ENCODE measurements at places on chromosomes 2 and 18.

- no peak for DNase-seq
These were observed 522.1 kb upstream of the RAB6C start for GRCh38 chr2:129457277-129457818.

DNA sequence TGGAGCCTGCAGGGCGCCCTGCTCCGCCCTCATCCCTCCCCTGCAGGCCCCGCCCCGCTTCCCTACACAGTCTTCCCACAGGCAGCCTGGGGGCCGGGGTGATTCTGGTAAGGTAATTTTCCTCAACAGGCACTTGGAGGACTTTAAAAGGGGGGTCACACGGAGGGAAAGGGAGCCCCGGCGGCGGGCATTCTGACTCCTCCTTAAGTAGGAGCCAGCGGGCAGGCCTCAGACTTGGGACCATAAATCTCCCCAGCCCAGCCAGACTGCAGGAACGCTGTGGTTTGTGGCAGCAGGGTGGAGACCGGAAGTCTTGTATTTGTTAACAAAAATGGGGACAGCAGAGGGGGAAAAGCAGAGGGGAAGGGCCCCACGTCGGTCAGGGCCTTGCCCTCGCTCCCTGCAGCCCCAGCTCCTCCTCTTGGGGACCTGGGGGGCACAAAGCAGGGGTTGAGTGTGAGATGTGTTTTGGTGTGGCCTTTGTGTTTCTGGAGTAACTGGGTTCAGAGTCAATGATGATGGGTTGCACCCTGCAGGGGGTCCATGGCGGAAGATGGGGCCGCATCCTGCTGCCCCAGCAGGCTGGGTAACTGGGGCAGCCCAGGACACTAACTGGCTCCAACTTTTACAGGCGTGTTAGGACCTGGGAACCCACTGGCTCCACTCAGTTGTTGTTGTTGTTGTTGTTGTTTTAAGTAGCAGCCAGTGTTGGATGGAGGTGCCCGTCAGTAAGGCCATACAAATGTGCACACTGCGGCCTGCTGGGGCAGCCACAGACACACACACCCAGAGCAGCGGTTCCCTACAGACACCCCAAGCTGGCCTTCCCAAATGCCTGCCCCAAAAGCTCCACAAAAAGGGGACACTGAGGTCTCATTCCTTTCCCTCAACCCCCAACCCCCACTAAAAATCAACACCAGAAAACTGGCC lies 27.7 kb downstream of the SMAD7 start:
- no peak for DNase-seq

DNA sequence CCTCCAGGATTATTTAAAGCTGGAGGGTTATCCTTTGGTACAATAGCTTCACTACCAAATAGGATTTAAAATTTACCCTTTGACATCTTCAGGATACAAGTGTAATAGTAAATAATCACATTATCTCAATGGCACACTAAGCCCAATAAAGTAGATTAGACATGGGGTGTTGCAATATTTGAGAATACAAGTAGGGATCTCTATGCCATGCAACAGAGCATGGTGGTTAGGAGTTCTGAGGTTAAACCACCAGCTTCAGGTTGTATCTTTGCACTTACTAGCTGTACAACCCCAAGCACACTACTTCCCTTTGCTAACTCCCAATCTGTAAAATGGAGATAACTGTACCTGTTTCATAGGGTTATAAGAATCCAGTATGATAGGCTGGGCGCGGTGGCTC lies 6.2 kb downstream of the MBD2 start:
- no peak for DNase-seq

DNA sequence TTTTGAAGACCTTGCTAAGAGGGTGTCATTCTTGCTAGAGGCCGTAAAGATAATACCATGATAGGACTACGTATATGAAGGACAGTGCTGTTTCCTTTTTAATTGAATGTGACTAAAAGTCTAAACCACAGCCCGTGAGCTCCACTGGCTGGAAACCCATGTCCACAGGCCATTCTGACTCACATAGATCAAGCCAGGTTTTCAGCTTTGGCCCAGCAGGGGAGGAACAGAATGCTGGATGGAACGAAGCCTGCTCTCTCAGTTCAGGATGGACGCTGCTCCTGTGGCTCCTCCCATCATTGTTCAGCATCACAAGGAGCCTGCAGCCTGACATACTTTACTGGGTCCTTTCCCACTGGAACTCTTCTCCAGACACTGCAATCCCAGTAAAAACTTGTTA lies 47.6 kb downstream of the ALPK2 start:
- no peak for DNase-seq

DNA sequence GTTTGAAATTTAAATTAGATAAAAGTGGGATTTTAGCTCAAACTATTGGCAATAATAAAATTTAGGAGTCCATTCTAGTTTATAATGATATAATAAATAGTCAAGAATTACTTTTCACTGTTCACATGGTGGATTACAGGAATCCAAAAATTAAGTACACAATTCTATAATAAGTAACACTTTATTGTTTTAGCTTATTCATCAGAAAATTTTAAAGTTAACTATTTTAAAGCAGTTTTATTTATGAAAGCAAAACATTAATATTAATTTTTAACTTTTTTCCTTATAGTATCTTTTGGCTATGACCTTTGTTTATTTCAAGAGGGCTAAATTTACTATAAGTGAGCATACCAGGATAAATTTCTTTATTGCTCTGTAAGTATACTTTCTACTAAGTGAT lies 11.4 kb downstream of the SPDYA start:
- no peak for DNase-seq

DNA sequence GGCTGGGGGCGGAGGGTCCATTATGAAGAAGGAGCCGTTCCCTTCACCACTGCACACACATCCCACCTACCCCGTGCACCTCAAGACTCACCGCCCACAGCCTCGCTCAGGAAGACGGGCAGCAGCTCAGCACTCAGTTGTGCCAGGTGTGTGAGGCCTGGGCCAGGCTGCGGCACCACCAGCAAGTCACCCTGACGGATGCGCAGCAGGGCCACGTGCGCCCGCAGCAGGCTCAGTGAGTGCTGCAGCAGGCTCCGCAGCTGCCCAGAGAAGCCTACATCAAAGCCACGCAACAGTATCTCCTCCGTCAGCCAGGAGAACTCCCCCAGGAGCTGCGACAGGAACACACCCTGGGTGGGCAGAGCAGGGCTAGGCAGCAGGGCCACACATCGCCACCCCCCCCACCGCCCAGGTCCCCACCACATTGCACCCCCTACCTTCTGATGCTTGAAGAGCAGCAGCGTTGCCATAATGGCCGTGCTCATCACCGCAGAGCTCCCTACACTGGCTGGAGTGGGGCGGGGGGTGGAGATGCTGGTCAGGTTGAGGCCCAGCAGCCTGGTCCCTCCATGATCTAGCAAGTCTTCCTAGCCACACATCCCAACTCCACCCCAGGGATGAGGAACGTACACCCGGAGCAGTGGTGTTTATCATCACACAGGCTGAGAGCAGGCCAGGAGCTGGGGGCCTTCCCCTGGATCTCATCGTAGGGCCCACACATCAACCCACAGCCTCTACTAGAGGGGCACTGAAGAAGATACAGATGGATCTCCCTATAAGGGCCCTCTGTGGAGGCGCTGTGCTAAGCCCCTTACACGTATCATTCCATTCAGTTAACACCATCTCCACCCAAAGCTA lies 10.2 kb downstream of the GPAT2 start:
- DNase-seq, result no peak

DNA sequence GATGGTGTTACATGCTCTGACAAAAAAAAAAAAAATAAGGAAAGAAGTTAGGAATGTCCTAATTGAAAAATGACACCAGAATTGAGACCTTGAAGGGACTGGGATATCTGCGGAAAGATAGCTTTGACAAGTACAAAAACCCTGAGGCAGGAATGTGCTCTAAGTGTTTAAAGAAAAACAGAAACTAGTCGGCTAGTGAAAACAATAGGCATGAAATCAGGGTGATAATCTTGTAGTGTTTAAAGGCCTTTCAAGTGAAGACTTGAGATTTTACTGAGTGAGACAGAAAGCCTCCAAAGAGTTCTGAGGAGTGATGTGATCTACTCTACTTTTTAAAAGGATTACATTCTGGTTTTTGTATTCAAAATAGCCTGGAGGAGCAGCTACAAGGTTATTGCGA lies 107.4 kb downstream of the COBLL1 start:
- no peak for DNase-seq

DNA sequence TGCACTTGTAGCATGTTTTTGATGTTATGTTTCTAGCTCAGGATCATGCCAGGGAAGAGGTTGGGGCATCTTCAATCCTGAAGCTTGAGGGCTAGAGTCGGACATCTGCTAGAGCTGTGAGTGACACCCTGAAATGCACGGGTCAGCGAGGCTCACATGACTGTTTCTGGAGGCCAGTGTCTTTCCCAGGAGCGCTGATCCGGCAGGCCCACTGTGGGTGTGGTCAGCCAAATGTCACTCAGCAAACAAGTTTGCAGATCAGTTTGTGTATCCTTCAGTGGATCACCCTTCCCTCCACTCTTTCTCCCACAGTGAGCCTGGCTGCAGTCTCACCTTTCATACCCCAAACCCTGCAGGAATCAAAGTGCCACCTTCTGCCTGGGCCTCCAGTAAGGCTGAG lies 23.0 kb upstream of the ARHGEF4 start:
- no peak for DNase-seq

DNA sequence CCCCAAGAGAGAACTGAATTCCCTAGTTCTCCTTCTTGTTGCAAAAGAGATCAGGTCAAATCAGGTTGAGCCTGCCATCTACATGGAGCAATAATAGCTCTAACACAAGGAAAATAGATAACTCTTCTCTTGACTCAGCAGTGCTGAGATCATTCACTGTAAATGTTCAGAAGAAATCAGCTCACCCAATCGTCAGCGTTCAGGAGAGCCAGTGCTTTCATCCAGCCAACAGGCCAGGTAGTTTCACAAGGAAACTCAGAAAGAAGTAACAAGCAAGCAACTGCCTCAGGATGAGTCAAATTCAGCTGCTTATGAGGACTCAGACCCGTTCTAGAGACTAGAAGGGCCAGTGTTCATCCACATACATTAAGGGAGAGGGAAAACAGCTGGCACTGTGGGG lies 5.9 kb downstream of the LMAN2L start:
- no peak for DNase-seq

- DNase-seq, result no peak
These were observed 187.7 kb downstream of the IRS1 start for GRCh38 chr2:226611944-226612318.

DNA sequence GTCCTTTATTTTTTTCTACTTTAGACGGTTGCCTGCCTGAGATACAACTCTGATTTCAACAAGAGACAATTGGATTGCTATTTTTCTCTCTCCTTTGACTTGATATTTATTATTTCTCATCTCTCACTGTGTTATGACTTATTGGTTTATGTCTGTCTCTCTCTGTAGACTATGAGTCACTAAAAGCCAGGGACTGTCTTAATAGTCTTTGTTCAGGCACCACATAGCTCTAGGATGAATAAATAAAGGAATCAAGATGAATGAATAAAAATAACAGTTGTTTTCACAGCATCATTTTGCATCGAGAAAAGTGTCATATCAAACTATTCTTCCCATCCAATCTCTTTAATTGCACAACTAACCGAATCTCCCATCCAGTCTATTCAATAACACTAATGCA lies 31.4 kb upstream of the CD28 start:
- DNase-seq, result no peak

DNA sequence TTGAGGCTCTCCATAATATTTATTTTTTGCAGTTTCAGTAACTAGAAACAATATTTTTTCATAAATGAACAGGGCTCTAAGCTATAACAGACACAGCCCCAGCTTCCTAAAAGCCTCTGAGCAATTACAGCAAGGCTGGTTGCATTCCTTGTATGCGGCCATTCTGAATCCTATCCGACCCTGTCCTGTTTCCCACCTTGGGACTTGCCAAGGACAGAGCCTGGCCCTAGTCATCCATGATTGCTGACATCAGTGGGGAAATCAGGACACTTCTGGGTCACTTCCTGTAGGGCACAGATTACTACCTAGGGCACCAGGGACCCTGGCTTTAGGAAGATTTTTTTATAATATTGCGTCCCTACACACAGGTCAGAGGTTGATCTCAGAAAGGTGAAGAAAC lies 5.5 kb downstream of the TMEM177 start:
- DNase-seq, result no peak

GRCh38 chr2:233758849-233759248 lies 1.2 kb upstream of the UGT1A1 start:
- DNase-seq, result no peak

DNA sequence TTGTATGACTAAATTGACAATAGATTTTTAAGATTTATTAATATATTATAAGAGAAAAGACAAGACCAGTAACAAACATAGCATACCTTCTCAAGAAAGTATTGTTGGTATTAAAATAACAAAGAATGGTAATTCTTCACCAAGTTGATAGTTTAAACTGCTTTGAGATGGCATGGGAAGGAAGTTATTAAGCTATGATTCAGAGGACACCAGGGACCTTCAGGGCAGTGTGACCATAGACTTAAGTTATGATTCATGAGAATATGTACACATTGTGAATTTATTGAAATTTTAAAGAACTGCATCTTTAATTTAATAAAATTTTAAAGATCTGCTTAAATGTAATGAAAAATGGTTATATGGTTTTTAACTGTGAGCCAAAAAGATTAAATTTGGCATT lies 205.7 kb downstream of the DSEL start:
- DNase-seq, result no peak

GRCh38 chr2:3406501-3406900 lies 27.0 kb downstream of the TRAPPC12 start:
- no peak for DNase-seq

DNA sequence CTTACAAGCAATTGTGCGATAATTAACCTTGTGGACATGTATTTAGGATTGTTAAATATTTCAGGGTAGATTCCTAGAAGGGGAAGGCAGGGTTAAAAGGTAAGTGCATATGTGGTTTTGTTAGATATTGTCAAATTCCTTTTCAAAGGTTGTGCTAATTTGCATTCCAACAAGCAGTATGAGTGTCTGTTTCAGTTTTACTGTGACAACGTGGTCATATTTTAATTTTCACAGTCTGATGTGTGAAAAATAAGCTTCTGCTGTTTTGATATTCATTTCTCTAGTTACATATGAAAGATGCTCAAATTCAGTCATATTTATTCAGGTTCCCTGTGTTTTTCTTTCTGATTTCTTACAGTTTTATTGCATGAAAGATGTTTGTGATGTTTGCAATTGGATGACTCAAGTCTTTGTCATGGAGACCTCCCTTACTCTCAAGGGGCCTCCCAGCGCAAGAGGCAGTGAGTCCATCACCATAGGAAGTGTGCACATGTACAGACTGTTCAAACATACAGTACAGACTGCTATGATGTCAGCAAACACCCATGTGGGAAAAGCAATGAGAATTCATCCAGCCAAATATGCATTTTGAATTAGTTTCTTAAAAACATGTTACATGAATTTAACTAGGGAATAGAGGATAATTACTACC lies 310.8 kb downstream of the GALR1 start:
- DNase-seq, result no peak

Measured in T-cell (primary cell).